DMS79 treated with DMSO at 0.1 percent for 48 hours (cell line): ENCODE measurements at places on chromosomes 11 and 22.

DNA sequence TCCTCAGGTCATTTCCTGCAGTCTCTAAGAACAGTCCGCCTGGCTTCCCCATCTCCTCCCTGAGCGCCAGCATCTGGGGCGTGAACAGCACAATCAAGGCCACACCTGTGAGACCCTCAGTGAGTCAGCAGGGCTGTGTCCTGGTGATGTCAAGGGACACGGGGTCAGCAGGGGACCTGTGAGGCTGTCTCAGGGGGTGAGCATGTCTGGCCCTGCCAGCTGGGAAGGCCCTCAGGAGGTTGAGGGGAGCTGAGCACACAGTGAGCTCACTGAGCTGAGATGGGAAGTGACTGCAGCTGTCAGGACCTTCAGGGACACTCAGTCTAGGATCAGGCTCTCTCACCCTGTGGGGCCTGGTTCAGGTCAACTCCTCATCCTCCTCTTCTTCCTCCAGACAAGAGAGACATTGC, 46.6 kb upstream of the VPREB1 start:
- DNase-seq: no peak

GRCh38 chr11:113613619-113614018, 92.5 kb downstream of the TMPRSS5 start:
- no peak for DNase-seq

- no peak for DNase-seq
These were observed 2.9 kb upstream of the APOA1 start for GRCh38 chr11:116840224-116840745.

DNA sequence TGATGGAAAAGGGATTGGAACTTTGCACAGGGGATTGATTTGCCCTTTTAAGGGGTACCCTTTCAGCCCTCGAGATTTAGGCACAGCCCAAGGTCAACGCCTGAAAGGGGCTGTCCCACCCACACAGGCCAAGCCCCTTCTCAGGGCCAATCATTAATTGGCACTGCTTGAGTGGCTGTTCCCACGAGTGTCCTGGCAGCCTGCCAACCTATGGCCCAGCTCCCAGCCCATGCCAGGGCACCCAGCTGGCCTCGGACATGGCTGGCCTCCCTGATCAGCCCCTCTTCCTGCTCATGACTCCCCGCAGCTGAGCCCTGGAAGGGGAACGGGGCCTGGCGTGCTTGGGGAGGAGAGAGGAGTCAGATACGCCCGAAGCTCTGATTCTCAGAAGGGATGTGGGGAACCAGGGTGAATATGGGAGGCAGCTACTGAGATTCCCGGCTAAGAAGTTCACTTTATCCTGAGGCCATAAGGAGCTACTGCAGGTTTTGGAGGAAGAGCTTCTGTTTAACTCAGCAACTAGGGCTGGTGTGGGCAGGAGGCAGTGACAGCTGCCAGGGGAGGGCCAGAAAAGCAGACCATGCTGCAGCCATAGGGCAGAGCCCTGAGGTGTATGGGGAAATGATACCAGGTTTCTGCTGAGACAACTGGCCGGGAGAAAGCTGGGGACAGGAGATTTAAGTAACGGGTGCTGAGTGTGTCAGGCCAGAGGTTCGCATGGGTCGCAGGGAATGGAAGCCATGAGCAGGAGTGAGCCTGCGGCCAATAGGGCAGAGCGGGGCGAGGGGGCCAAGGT, 30.0 kb downstream of the WNT7B start:
- no peak for DNase-seq

- DNase-seq: no peak
These were observed 10.6 kb downstream of the ELF5 start for GRCh38 chr11:34502949-34503348.

- no peak for DNase-seq
These were observed 62.5 kb upstream of the IZUMO1R start for GRCh38 chr11:94241896-94242295.

GRCh38 chr11:123166071-123166559, 28.9 kb downstream of the CLMP start:
- DNase-seq: no peak

DNA sequence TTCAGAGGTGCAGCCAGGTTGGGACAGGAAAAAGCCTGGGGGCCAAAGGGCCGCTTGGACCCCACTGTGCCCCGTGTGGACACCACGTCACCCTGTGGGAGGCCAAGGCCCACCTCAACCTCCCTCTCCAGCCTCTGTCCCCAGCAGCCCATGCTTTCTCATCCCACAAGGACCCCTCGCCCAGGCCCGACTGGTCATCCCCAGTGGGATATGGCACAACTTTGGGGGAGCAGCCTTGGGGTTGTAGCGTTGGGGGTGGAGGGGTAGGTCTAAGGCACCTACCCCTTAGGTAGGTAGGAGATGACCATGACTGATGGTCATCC, 44.0 kb downstream of the IGF2 start:
- DNase-seq: no peak

DNA sequence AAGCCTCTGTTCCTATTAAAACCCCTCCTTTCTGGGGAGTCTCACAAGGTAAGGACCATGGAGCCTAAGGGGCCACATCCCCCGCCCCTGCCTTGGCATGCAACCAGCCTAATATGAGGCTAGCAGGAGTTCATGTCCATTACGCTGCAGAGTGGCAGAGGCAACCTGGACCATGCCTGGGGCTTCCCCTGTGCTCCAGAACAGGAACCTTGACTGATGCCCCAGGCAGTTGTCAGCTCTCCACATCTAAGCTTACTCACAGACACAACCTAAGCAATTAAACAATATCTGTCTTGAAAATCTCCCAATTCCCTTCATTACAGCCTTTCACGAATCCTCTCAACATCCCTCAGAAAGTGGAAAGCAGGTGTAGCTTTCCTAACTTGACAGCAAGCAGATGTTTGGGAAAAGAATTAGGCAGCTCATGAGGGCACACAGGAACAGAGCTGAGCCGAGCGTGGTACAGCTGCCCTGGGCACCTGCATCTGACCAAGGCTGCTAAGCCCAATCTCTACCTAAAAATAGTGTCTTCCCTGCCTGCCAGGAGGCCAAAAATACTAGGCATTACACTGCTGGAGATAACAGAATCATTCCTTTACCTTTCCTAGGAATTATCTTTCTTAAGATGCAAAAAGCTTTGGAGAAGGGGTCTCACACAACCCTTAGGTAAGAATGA, 20.8 kb downstream of the C11orf71 start:
- no peak for DNase-seq

GRCh38 chr11:84549217-84549616, 1077.9 kb downstream of the DLG2 start:
- DNase-seq: no peak

GRCh38 chr11:129425214-129425613, 49.6 kb downstream of the BARX2 start:
- no peak for DNase-seq

GRCh38 chr11:6790546-6790945, 7.7 kb downstream of the OR2AG1 start:
- no peak for DNase-seq

DNA sequence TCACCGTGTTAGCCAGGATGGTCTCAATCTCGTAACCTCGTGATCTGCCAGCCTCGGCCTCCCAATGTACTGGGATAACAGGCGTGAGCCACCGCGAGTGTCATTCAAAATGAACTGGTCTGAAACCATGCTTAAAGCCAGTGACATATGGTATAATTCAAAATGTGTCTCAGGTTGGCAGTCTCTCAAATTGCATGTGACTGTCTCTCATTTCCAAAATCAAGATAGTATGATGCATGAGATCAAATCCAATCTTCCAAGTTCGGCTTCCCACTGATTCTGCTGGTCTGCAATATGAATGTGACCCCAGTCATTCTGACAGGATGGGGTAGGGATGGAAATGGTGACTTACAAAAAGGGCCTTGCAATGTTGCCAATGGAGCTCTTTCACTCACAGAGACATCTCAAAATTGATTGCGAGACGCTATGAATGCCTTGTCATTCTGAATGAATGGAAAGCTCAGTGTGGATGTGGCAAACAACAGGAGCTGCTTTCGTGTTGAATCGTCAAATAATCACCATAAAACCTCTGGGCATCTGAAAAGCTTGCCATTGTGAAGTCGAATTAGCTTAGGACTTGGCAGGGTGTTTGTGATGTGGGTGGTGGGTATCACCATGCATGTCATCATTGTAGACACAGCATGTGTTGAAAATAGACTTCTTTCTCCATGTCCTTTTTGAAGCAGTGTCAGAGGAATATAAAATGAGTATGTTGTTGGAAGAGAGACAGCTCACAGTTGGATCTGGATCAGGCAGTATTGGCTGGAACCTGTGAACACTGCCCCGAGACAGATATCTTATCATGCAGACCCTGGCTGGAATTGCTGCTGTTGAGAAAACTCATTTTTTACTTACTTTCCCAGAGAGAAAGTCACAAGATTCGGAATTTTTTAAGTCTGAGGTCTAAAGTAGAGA, 12.2 kb downstream of the SLN start:
- no peak for DNase-seq
